ENCODE measurements at places on chromosomes 6 and 20.

- no peak for DNase-seq
These were observed 292.1 kb downstream of the CDKAL1 start for GRCh38 chr6:20826378-20826777.

DNA sequence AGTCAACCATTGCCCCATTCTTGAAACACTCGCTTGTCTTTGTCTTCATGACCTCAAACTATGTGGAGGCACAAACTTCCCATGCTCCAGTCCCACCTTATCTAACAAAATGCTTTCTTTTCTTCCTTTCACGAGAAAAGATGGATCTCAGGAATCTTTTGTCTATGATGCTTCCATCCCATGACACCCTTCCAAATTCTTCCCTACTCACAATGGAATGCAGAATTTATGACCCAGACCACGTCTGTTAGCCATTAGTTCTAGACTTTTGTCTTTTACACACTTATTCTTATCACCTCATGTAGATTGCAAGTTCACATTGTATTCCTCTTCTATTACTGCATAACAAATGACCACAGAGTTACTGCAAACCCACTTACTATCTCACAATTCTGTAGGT lies 24.2 kb upstream of the LAMP5 start:
- DNase-seq, result no peak

DNA sequence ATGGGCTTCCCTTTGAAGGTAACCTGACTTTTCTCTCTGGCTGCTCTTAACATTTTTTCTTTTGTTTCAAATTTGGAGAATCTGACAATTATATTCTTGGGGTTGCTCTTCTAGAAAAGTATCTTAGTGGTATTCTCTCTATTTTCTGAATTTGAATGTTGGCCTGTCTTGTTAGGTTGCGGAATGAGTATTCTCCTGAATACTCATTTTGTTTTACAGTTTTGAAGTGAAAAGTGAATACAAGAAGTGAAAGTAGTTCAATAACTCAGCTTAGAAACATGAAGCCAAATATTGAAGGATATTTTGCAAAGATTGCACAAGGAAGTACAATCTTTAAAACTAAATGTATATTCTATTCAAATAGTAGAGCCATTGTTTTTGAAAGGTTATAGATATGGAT lies 120.2 kb upstream of the MAP3K4 start:
- no peak for DNase-seq

- no peak for DNase-seq
These were observed 63.7 kb downstream of the SLC22A23 start for GRCh38 chr6:3392930-3393835.

- no peak for DNase-seq
These were observed 1320.1 kb upstream of the GJE1 start for GRCh38 chr6:140812636-140813035.

DNA sequence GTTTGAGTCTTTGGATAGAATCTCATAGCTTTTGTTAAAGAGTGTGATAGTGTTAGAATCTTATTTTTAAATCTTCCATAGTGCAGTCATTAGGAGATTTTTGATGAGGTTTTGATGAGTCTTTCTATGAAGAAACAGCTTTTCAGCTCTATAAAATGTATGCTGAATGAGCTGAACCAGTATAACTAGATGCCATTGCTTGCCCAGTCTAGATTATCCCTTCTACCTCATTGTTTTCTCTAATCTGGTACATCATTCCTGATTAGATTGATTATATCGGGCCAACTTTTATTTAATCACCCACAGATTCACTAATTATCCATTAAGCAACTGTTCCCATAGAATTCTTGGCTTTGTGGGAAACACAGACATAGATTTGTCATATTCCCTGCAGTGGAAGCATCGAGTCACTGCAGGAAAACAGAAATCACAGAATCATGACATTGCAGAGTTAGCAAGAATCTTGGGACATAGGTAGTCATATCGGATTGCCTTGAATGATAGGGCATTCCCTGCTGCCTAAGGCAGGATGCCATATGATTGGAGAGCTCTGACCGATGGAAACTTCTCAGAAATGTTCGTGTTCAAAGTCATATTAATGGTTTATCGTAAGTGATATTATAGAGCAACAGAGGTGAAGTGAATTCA lies 882.7 kb upstream of the FLRT3 start:
- DNase-seq, result no peak

- DNase-seq, result no peak
These were observed 127.9 kb upstream of the BACH2 start for GRCh38 chr6:90424580-90424979.

GRCh38 chr6:38750968-38751615 lies 36.0 kb downstream of the DNAH8 start:
- no peak for DNase-seq

DNA sequence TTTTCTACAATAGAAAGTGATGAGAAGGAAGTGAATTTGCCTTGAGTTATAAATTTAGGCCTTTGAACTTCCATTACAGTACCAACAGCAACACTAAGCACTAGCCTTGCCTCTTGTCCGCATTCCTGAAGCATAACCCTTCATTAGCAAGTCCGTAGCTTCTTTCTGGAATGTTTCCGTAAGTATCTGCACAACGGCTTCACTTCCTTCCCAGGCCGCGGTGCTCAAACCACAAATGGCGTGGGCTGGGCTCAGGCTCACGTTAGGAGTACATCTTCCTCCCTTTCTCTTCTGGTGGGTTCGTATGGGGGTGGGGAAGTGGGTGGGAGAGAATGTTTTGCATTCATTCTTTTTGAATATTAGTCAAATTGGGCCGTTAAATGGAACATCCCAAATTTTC lies 193.8 kb upstream of the SNX9 start:
- DNase-seq, result no peak

- no peak for DNase-seq
These were observed 25.4 kb downstream of the CHRNA4 start for GRCh38 chr20:63335711-63336110.

GRCh38 chr6:169752074-169752623 lies 727 bp downstream of the ERMARD start:
- no peak for DNase-seq

GRCh38 chr6:57173056-57173885 lies 1.1 kb downstream of the BAG2 start:
- no peak for DNase-seq

DNA sequence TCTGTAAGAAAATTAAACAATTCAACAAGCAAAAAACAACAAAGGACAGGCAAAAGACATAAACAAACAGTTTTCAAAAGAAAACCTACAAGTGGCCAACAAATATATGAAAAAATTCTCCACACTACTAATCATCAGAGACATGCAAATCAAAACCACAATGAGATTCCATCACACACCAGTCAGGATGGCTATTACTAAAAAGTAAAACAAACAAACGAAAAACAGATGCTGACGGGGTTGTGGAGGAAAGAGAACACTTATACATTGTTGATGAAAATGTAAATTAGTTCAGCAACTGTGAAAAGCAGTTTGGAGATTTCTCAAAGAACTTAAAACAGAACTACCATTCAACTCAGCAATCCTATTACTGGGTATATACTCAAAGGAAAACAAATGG lies 537.6 kb downstream of the HDGFL1 start:
- DNase-seq, result no peak

DNA sequence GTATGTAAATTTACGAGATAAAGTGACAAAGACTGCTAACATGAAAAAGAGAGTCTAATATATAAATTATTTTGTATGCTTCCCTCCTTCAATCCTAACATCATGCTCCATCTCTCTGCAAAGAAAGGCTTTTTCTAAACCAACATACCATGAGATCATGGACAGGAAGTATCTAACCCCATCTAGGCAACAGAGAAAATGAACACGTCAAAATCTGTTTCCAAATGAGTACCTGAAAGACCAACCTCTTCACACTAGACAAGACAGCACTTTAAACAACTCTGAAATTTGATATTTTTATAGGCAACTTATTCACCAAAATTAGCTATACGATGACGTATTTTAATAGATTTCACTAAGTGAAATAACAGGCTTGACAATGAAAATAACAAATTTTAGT lies 54.6 kb downstream of the MAN1A1 start:
- no peak for DNase-seq
